Stimulated activated CD4-positive, alpha-beta T cell treated with anti-CD3 and anti-CD28 coated beads, Interleukin-1b, Interleukin-23, amount 100 ng/mL, for 1 hour (primary cell): ENCODE measurements at places on chromosomes 7 and 10.

DNA sequence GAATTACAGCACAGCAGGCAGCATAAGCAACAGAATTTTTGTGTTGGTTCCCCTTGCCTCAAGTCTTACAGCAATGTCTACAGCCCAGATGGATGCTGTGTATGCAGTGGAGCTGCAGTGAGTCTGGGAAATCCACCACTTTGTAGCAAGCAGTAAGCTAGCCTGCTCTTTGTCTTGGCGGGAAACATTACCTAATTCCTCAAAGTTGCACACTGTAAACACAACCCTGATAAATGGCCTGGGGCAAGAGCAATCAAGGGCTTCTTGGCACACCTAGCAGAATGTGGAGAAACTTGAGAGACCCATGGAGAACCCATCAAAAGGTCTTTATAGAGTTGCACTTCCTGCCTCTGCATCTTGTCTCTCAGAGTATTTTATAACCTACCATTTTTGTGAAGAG lies 102.0 kb upstream of the FOXP2 start:
- no peak for DNase-seq

- no peak for DNase-seq
Measured at GRCh38 chr7:149559711-149560110, 62.1 kb upstream of the ZNF746 start.

- DNase-seq = no peak
Measured at GRCh38 chr7:78002715-78003114, 204.1 kb downstream of the PHTF2 start.

DNA sequence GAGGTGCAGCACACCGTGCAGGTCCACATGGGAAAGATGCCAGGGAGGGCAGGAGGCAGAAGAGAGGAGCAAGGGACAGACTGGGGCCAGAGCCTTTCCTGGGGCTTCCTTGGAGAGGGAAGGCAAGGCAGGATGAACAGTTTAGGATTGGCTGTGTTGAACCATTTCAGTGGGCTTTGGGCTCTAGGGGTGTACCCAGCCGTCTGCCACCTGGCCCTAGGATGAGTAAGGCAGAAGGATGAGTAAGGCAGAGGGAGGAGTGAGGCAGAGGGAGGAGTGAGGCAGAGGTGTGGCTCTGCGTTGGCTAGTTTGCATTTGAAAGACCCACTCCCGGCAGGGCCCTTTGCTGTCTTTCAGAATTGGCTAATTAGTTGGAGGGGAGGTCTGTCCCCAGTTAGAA lies 31.5 kb upstream of the PRF1 start:
- no peak for DNase-seq

DNA sequence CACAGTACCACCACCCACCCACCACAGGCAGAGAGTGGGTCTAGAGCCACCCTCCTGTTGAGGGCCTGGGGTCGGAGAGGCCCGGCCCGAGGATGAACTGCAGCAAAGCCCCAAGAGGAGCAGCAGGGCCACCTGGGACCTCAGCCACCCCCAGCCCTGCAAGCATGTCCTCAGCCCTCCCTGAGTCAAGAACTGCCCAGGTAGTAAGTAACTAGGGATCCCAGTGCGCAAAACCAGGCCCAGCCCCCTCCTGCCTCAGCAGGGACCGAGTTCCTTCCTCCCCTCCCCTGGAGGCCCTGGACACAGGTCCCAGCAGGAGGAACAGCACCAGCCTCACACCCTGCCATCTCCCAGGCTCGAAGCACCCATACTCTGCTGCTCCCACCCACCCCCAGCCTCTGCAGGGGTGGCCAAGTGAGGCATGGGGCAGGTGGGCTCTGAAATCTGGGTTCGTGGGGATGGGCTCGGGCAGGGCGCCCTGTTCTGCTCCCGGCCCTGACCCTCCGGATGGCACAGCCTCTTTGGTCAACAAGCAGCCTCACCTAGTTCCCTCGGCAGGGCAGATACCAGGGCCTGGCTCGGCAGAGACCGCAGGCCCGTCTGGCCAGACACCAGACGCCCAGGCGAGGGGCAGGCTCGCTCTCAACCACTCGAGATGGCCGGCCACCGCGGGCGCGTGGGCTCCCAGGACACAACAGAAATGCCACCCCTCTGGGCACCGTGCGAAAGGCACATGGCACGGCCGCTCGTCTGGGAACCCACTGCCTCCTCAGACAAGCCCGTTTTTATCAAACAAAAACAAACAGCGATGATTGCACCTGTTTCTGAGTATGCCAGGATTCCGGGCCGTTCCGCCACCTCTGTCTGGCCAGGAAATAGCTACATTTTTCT lies 15.2 kb downstream of the PDGFA start:
- DNase-seq = no peak

DNA sequence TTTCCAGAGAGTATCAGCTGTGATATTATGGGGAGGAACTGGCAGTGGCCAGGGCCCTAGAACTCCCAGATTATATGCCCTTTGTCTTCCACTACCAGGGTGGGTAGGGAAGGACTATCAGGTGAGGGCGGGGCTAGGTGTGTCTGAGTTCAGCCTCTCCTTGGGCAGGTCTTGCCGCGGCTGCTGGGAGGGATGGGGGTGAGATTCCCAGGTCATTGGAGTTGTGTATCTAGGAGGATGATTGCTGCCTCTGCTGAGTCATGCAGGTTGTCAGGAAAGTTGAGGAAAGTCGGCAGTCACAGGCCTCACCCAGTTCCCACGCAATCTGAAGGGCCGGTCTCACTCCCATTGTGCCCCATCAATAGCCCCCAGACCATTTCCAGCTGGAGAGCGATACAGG lies 185.2 kb downstream of the DKK1 start:
- DNase-seq = no peak

DNA sequence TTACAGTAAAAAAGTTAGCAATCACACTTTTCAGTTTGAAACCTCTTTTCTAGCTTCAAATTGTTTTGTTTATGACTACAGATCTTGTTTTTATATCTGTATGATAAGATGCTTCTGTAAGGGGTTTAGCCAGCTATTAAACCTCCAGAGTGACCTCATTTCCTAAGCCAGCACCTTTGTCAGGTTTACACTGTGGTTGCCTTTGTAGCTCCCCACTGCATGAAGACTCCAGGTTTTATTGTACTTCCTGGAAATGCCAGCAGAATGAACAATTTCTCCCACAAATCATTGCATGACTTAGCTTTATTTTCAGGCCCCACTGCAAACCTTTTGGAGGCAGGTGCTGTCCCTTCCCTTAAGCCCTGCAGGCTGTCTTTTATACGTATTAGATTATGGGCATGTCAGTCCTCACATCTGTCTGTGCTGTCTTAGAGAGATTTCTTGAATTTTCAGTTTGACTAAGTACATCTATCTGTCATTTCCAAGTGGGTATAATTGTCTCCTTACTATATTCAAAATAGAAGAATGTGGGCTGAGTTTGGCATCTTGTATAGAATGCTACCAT lies 8.2 kb upstream of the AGR3 start:
- DNase-seq = no peak

- no peak for DNase-seq
Measured at GRCh38 chr10:14635043-14635710, 139.5 kb downstream of the FAM107B start.

DNA sequence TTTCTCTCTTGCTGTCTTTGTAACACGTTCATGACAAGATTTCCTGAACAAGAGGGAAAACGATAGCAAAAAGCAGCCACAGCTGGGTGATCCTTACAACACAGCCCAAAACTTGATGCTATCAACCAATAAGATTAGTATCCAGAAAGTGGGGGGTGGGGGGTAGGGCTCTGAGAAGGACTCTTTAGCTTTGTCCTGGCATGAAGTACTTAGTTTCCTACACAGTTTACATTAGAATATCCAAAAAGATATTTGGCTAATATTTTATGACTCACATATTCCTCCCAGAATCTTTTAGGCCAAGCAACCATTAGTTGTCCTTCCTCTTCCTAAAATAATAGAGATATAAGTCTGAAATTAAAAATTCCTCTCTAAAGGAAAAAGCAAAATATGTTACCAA lies 22.9 kb upstream of the LRRC17 start:
- DNase-seq = no peak

DNA sequence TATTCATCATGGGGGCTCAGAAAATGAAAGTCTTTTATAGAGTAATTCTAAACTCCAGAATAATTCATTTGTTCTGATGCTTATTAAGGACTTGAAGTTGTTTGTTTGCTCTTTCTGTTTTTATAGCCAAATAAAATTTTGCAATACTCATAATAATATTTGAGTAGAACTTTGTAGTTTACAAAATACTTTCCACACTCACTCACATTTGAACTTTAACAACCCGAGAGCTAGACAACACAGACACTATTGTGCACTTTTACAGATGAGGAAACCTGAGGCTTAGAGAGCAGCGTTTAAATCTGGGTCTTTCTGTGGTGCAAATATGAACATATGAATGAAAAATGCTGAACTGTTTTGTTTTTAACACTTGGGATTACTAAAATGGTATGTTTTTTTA lies 126.8 kb downstream of the KAT6B start:
- no peak for DNase-seq

GRCh38 chr10:52599551-52600200 lies 172.9 kb downstream of the MBL2 start:
- DNase-seq = no peak

- no peak for DNase-seq
Measured at GRCh38 chr10:34677591-34677990, 137.5 kb downstream of the PARD3 start.

DNA sequence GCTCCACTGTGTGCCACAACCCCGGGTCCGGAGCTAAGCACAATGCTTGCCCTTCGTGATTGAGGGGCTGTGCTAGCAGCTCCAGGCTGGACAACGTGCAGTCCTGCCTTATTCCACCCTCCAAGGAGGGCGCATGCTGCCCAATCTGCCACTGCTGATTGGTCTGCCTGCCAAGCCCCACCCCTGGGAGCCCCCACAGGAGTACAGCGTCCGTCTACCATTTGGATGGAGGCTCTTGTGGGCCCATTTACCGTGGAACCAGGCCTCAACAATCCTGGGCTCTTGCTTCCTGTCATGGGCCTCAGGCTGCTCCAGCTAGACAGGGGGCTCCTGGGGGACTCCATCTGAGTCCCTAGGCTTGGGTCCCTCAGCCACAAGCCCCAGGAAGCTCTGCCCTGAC lies 173.3 kb downstream of the SLIT1 start:
- no peak for DNase-seq

GRCh38 chr7:5709347-5709950 lies 72.0 kb downstream of the RNF216 start:
- DNase-seq = no peak
